ENCODE measurements at places on chromosomes 7 and 10.
A peak's percentile ranks its signal among the peaks of the same experiment; 100 is the strongest.

GRCh38 chr7:17633067-17633466 lies 307.2 kb downstream of the SNX13 start:
- ATAC-seq: no peak

GRCh38 chr7:45390731-45391130 lies 183.4 kb upstream of the ADCY1 start:
- no peak for ATAC-seq

DNA sequence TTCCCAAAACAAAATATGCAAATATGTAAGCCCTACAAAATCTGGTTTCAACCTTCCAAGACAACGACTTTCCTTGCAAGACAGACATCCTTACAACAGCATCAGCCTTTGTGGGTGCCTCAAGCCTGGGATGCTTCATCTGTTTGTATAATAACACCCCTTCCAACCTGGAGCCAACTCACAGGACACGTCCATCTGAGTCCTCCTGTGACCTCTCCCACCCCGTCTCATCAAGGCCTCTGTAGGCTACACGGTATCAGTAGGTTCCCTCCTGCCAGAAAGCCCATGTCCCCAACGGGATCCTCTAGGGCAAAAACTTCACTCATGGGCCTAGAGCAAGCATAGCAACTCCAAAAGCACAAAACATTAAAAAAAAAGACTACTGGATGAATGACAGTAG lies 173.2 kb downstream of the TNS3 start:
- no peak for ATAC-seq

- no peak for ATAC-seq
Observed at GRCh38 chr10:44697116-44697515, 214.0 kb upstream of the TMEM72 start.

GRCh38 chr7:28442540-28443420 lies 30.5 kb downstream of the CREB5 start:
- no peak for ATAC-seq

DNA sequence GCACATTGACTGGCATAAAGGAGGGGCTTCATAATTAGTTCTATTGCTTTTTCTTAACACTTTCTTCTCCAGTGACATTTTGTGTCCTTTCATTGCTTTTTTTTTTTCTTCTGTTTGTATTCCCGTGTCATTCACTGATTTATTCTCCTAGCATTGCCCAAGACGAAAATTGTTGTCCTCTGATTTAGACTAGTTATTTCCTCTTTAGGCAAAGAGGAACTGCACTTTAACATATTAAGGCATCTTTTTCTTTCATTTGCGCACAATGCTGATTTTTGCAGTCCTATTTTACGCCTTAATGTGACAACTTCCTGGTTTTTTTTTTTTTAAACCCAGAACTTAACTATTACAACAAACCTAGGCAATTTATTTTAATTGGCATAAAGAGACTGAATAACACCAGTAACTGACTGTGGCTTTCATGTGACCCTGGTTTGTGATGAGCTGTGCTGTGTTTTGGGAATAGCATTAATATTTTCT lies 39.7 kb downstream of the ARID5B start:
- peak; percentile 53 for ATAC-seq

GRCh38 chr10:60148266-60148840 lies 241.3 kb downstream of the ANK3 start:
- no peak for ATAC-seq

All from stimulated activated memory B cell treated with anti-CD40 and anti-IgM and Interleukin-4, amounts not matched to agents 10 μg/mL and 1 μg/mL and 100 μg/mL, for 72 hours (primary cell).